ENCODE measurements at places on chromosomes 1 and 21.

- no peak within 1 kb of the TSS for H3K27ac ChIP-seq
- H3K27me3 ChIP-seq = 0 out of 2 replicates have a peak, but pooled peaks cover 3% of the 10 kb centered on the region
- no peaks in the 10 kb centered on the region for H3K36me3 ChIP-seq
- peaks cover 3% of the 10 kb centered on the region for H3K4me1 ChIP-seq
- H3K4me3 ChIP-seq = peak within 1 kb of the TSS; percentile 93
These were observed at the start of gene CADM3 for GRCh38 chr1:159171254-159171687. CADM3 (plus strand) TSS chr1:159171615; CDS start chr1:159171766, 151 bp downstream.

GRCh38 chr1:201317551-201317950 lies 34.2 kb downstream of the PKP1 start:
- H3K36me3 ChIP-seq = no peaks in the 10 kb centered on the region
- no peak overlapping the region for H3K4me3 ChIP-seq
- H3K4me1 ChIP-seq = no peaks in the 10 kb centered on the region
- no peak overlapping the region for H3K27ac ChIP-seq
- DNase-seq = no peak

- no peak for DNase-seq
- H3K4me3 ChIP-seq = no peak overlapping the region
- H3K27ac ChIP-seq = no peak overlapping the region
- H3K27me3 ChIP-seq = no peaks in the 10 kb centered on the region
These were observed 30.4 kb downstream of the PLXNA2 start for GRCh38 chr1:208213786-208214185.

GRCh38 chr21:38208118-38208517 lies 48.7 kb upstream of the KCNJ15 start:
- DNase-seq = no peak
- no peak overlapping the region for H3K4me3 ChIP-seq
- H3K27me3 ChIP-seq = no peaks in the 10 kb centered on the region
- no peaks in the 10 kb centered on the region for H3K4me1 ChIP-seq
- H3K36me3 ChIP-seq = no peaks in the 10 kb centered on the region

GRCh38 chr1:45326627-45327623 lies at the start of gene HPDL:
HPDL (plus strand) TSS chr1:45326895; CDS start chr1:45327149, 254 bp downstream.
- H3K4me1 ChIP-seq = peaks cover 13% of the 10 kb centered on the region
- DNase-seq = peak; percentile 85
- H3K36me3 ChIP-seq = peaks cover 6% of the 10 kb centered on the region
- H3K27ac ChIP-seq = peak within 1 kb of the TSS; percentile 65
- no peaks in the 10 kb centered on the region for H3K27me3 ChIP-seq

- no peak overlapping the region for H3K27ac ChIP-seq
- no peaks in the 10 kb centered on the region for H3K36me3 ChIP-seq
- no peaks in the 10 kb centered on the region for H3K27me3 ChIP-seq
- H3K4me1 ChIP-seq = peaks cover 15% of the 10 kb centered on the region
- no peak for DNase-seq
- no peak overlapping the region for H3K4me3 ChIP-seq
These were observed 40.3 kb downstream of the UBE2U start for GRCh38 chr1:64243757-64244080.

- H3K36me3 ChIP-seq = no peaks in the 10 kb centered on the region
- DNase-seq = no peak
- H3K4me1 ChIP-seq = no peaks in the 10 kb centered on the region
- H3K27ac ChIP-seq = no peak overlapping the region
- no peak overlapping the region for H3K4me3 ChIP-seq
These were observed 228.3 kb downstream of the ST6GALNAC3 start for GRCh38 chr1:76302711-76303339.

- peak overlapping the region; percentile 89 for H3K27ac ChIP-seq
- no peak for DNase-seq
- H3K4me1 ChIP-seq = no peaks in the 10 kb centered on the region
- no peaks in the 10 kb centered on the region for H3K27me3 ChIP-seq
- peak overlapping the region; percentile 89 for H3K4me3 ChIP-seq
- H3K36me3 ChIP-seq = no peaks in the 10 kb centered on the region
These were observed 644 bp downstream of the UBE4B start for GRCh38 chr1:10033359-10033845.

DNA sequence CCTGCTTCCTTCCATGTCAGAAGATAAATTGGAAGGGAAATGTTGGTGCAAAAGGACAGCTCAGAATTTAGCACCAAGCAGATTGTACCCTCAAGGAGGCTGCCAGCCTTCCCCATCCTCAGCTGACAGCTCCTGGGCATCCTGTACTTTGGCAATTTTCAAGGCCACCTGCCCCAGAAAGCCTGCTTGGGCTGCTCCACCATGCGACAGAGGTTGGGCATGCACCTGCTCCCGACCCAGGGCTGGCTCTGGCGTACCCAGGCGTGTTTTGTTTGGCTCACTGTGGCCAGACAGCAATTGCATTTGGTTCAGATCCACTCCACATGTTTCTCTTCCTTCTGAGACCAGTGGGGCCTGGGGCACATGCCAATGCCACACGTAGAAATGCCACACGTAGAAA lies 547.8 kb downstream of the NPHP4 start:
- DNase-seq = no peak
- H3K27ac ChIP-seq = no peak overlapping the region
- H3K36me3 ChIP-seq = no peaks in the 10 kb centered on the region
- H3K4me1 ChIP-seq = no peaks in the 10 kb centered on the region
- H3K27me3 ChIP-seq = no peaks in the 10 kb centered on the region

GRCh38 chr1:3976821-3977220 lies 76.7 kb upstream of the C1orf174 start:
- no peaks in the 10 kb centered on the region for H3K27me3 ChIP-seq
- H3K27ac ChIP-seq = no peak overlapping the region
- H3K4me1 ChIP-seq = no peaks in the 10 kb centered on the region
- DNase-seq = no peak
- H3K4me3 ChIP-seq = no peak overlapping the region
- no peaks in the 10 kb centered on the region for H3K36me3 ChIP-seq

- no peak overlapping the region for H3K4me3 ChIP-seq
- DNase-seq = no peak
- H3K27me3 ChIP-seq = no peaks in the 10 kb centered on the region
- H3K4me1 ChIP-seq = no peaks in the 10 kb centered on the region
- no peak overlapping the region for H3K27ac ChIP-seq
These were observed 143.7 kb downstream of the NEK7 start for GRCh38 chr1:198300451-198300850.

GRCh38 chr1:95451054-95451453 lies 217.0 kb downstream of the RWDD3 start:
- no peak overlapping the region for H3K27ac ChIP-seq
- H3K4me3 ChIP-seq = no peak overlapping the region
- H3K4me1 ChIP-seq = no peaks in the 10 kb centered on the region
- H3K27me3 ChIP-seq = no peaks in the 10 kb centered on the region

GRCh38 chr1:227895828-227896685 lies 51.7 kb downstream of the WNT9A start:
- no peaks in the 10 kb centered on the region for H3K36me3 ChIP-seq
- H3K4me3 ChIP-seq = no peak overlapping the region
- H3K27ac ChIP-seq = no peak overlapping the region
- DNase-seq = no peak
- H3K27me3 ChIP-seq = no peaks in the 10 kb centered on the region

DNA sequence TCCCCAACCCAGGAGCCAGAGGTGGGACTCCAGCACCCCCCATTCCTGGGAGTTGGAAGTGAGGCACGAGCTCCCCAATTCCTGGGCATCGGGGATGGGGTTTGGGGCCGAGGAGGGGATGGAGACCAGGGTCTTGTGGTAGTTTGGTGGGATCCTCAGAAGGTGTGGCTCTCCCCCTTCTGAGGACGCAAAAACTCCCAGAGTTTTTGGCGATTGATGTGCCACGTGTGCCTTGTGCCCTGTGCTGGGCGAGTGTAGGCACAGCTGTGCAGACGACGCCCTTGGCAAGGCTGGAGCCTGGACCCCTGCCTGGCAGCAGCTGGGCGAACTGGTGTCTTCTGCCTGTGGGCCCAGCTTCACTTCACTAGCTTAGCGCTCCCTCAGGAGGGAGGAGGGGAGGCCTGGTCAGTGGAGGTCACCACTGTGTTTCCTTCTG lies 2.6 kb downstream of the GUK1 start:
- no peak for DNase-seq
- H3K4me1 ChIP-seq = peaks cover 10% of the 10 kb centered on the region
- H3K27me3 ChIP-seq = no peaks in the 10 kb centered on the region
- no peak overlapping the region for H3K4me3 ChIP-seq
- H3K27ac ChIP-seq = no peak overlapping the region

All from H1 (cell line).